ENCODE measurements at places on chromosomes 7 and 10.

GRCh38 chr10:78774999-78775711 is 293.6 kb upstream of the ZMIZ1 start:
- DNase-seq, result no peak

DNA sequence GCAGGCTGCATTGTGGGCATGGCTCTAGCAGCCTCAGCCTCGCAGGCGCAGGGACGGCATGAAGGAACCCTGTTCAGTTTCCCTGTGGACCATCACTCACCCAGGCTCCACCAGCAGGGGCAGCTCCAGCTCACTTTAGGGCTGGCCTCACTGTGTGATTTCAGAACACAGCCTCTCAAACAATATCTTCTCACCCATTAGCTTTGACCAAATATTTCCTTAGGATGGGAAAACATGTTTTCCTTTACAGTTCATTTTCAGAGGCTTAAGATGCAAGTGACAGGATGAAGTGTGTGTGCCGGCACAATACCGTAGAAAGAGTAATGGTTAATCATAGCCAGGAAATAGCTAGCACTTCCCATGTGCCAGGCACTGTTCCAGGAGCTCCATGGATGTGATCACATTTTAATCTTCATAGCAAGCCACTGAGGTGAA is 58.2 kb downstream of the LANCL2 start:
- no peak for DNase-seq

DNA sequence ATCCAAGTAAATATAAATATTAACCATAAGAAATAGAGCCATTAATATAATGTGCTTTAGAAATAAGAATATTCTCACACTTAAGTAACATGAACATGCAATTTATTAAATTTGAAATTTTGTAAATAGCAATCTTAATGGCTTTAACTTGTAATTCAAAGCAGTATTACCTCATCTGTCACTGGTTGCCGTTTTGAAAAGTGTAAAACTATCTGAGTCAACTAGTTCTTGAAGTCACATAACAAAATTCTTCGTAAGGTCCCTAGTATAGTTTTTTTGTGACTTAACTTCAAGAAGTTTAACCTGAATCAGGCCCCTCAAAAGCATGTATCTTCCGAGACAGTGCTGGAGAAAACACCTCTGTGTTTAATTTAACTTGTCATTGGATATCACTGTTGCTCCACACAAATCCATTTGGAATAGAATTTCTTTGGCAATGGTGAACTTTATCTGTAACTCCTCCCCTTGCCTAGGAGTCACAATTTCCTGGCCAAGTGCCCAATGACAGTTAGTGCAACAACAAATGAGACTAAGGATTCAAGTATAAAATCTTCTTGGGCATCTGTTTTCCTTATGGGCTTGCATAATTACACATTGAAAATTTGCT is 47.1 kb downstream of the NT5C2 start:
- DNase-seq, result peak; percentile 87

DNA sequence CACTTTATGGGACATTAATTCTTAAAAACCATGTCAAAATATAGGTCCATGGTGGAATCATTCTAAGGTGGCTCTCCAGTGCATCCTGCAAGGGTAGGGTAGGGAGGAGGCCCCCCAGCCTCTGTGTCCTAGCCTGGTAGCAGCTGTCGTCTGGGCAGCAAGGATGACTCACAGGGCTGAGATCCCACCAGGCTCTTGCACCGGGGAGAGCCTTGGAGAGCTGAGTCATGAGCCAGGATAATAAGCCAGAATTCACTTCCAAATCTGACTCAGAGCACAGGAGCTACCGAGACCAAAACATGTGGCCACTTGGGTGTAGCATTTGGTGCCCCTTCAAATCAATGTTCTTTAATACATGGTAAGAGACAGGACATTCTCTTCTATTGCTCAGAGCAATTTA is 298.5 kb downstream of the NEBL start:
- DNase-seq, result no peak

- peak; percentile 88 for DNase-seq
Observed at GRCh38 chr7:100803398-100804161, 23.7 kb downstream of the EPHB4 start.

- DNase-seq, result no peak
Observed at GRCh38 chr7:22640269-22640668, 86.7 kb upstream of the IL6 start.

DNA sequence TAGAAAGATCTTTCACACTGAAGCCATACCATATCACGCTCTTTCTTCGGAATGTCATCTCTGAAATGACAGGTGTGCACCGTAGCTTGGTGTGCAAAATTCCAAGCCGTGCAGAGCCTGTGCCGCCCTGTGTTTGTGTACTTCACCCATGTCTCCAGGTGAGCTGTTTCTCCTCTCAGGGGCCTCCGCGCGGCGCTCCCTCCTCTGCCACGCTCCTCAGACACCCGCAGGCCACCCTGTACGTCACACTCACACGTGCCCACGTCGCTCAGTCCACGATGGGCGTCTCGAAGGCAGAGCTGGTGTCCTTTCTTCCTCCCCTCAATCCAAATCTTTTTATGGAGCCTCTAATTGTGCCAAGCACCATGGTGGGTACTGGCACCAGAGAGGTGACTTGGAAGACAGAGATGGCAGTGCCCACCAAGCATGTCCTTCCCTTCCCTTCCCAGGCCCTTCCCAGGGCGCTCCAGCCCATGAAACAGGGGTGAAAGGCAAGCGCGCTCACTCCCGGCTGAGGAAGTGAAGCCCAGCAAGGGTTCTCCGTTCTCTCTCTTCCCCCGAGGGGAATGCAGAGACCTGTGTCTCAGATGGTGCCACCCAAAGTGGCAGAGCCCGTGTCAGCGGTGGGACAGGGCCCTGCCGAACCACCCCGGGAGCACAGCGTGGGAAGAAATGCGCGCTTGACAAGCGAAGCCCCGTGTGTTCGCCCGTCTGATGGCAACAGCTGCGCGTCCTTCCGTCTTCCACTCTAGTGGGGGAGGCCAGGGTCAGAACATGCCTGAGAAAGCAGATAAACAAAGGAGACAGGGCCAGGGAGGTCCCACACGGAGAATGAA is 292.5 kb upstream of the SHH start:
- no peak for DNase-seq
